ENCODE measurements at places on chromosomes 2 and 18.

DNA sequence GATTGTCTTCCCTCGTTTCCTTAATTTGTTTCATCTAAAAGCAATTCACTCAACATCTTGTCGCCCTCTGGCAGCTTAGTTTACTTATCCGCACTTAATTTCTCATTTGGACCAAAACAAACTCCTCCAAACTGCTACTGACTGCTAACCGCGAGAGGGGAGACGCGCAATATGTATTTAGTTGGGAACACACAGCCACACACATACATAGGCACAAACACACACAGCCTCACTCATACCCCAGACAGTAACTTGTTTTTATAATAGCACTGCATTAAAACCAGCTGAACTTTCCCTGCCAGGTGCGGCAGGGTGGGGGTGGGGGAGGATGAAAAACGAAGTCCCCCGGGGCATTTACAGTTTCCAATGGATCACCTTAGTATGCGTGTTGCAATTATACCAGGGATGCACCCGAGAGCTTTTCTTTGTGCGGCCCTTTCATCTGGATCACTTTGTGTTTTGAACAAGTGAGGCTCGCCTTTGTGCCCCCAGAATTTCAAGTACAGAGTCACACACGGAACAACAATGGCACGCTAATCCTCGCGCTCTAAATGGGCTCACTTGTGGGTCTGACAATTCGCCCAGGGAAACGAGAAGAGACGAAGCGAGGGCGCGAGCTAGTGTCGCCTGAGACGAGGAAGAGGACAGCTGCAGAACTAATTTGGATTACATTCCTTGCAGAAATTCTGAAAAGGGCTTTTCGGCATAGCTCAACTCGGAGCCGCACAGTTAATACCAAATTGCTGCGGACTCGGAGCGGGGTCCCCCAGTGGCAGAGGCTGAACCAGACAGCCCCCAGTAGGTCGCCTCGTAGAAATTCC, 2.4 kb downstream of the ERBB4 start:
- DNase-seq: no peak

DNA sequence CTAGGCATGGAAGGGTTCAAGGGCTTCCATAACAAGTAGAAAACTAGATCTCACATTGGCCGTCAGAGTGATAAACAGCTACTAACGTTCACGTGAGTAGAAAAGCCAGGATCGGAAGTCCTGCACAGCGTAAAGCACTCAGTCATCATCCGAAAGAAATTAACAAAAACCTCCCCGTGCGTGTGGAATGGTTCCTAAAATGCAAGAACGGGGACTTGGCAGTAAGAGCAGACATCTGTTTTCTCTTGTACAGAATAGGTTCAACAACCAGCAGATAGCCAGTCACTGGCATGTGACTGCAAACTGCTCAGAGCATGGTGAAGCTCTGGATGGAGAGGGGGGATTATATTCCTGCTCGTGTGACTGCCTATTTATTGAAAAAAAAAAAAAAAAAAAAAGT, 106.9 kb upstream of the ITGB6 start:
- no peak for DNase-seq

GRCh38 chr2:61537277-61537949, 743 bp downstream of the XPO1 start:
- DNase-seq: no peak

DNA sequence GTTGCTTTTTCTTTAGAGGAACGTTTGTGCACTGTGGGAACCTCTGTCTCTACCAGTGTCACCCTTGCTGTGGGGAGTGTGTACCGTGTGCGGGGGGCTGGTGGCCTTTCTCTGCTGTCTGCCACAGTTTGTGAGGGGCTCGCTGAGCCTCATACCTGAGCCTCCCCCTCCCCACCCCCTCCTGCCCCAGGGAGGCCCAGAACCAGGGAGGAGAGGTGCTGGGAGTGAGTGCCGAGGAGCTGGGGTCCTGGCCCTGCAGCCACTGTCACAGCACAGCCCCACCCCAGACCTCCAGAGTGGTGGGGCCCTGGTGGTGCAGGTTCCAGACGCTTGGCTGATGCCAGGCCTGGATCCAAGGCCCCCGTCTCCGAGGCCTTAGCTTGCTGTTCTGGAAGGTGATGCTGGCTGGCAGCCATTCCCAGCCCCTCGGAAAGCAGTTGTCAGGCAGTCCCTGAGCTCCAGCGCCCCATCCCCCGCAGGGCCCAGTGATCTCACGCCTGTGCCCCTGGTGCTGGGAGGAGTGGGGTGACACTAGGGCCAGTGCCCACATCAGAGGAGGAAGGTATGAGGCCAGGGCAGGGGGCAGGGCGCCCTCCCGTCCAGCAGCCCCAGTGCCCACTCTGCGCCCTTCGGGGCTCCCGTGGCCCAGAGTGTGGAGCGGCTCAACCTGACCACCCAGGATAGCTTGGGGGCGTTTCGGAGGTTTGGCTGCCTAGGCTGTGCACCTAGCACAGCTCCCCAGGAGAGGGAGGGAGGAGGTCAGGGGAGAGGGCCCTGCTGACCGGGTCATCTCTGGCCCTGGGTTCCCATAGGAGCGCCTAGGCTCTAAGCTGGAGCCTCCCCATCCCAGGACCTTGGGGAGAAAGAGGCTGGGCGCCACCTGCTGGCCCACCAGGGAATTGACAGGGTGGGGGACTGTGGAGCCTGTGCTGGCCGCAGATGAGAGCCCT, 53.0 kb upstream of the ALPP start:
- DNase-seq: no peak

GRCh38 chr2:210971431-210971830, 415.0 kb downstream of the CPS1 start:
- no peak for DNase-seq
